IPS-NIHi11 (cell line): ENCODE measurements at places on chromosomes 12 and 14.

DNA sequence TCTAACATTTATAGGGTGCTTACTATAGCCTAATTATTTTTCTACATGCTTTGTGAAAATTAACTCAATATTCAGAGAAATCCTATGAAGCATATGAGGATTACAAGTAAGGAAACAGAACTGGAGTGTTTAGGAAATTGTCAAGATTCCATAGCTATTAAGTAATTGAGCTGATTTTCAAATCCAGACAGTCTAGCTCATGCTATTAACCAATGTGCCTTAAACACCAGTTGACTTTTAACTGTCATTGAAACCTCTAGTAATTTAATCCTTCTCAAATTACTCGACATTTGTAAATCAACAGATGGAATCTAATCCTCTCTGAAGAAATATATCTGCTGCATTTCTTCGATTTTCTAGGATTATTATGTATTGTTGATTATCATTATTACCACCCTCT, 488.9 kb downstream of the MDGA2 start:
- no peak for DNase-seq

DNA sequence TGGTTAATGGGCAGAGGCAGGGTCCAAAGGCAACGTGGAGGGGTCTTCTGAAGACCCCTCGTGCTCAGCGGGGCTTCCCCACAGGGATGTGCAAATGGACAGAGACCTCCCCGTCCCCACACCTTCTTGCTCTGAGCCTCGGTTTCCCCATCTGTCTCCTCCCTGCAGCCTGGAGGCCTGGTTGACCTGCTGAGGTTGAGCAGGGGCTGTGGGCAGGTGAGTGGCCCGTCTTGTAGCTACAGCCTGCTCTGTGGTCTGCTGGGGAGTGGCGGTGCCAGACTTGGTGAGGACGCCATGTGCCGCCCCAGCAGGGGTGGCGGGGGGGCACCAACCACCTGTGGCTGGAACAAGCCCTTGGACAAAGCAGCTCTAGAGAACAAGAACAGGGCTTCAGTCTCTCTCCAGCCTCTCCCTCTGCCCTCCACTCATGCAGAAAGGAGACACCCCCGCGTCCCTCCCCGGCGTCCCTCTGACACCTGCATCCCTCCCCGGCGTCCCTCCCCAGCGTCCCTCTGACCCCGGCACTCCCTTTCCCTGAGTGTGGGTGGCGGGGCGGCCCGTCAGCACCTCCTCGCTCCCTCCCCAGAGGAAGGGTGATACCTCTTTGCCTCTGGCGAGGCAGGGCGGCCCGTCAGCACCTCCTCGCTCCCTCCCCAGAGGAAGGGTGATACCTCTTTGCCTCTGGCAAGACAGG, 83.7 kb downstream of the NOC4L start:
- DNase-seq, result no peak

GRCh38 chr12:124713041-124713435, 145.6 kb upstream of the NCOR2 start:
- DNase-seq, result no peak

DNA sequence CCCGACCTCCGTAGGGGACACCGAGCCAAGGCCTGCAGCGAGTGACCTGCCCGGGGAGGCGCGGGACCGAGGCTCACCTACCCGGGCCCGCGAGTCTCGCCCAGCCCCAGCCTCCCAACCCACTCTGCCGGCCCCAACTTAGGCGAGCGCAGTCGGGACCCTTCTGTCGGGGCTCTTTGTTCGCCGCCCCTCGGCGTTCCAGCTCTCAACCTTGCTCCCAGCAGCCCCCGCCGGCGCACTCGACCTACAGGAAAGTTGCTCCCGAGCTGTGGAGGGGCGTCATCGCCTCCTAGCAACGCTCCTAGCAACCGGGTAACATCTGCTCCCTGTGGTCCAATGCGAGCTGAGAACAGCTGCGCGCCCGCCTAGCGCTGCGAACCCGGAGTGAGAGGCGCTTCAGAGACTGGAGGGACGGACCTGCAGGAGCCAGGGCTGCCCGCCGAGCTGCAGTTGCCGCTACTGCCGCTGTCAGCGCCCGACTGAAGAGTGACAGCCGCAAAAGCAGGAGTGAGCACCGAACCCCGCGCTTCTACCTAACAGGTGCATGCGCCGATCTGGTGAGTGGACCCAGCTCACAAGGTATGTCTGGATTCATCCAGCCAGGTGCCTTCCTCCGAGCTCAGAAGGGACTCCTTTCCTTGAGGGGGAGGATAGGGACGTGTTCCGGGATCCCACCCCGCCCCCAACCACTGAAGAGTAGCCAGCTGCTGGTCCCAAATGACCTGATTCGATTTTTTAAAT, 355.0 kb downstream of the SNAPC1 start:
- peak; percentile 87 for DNase-seq

- no peak for DNase-seq
These were observed 32.0 kb upstream of the CCDC60 start for GRCh38 chr12:119302451-119303080.

- no peak for DNase-seq
These were observed 85.1 kb upstream of the LRIG3 start for GRCh38 chr12:59005193-59005955.

- DNase-seq, result no peak
These were observed 297.9 kb downstream of the BCL11B start for GRCh38 chr14:98974113-98974512.

GRCh38 chr14:30005114-30005808, 77.6 kb upstream of the PRKD1 start:
- DNase-seq, result peak; percentile 30

DNA sequence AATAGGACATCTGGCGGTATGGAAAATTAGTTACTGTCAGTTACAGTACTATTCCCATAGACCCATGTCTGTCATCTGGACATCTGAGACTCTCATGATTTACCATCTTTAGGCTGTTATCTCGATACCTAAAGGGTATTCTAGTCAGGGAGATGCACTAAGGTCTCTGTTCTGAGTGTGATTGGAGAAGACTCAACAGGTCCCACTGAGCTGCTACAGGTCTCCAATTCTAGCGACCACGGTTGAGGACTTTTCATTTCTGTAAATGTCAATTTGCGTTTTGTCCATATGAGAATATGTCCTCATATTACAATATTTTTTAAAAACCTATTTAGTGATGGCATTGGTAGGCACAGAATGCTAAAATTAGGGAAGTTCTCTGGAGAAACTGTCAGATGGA, 1160.2 kb downstream of the TMEM121 start:
- no peak for DNase-seq
